ENCODE measurements at places on chromosomes 4 and X.

GRCh38 chr4:88693792-88694191 is 3.8 kb downstream of the NAP1L5 start:
- DNase-seq = no peak

DNA sequence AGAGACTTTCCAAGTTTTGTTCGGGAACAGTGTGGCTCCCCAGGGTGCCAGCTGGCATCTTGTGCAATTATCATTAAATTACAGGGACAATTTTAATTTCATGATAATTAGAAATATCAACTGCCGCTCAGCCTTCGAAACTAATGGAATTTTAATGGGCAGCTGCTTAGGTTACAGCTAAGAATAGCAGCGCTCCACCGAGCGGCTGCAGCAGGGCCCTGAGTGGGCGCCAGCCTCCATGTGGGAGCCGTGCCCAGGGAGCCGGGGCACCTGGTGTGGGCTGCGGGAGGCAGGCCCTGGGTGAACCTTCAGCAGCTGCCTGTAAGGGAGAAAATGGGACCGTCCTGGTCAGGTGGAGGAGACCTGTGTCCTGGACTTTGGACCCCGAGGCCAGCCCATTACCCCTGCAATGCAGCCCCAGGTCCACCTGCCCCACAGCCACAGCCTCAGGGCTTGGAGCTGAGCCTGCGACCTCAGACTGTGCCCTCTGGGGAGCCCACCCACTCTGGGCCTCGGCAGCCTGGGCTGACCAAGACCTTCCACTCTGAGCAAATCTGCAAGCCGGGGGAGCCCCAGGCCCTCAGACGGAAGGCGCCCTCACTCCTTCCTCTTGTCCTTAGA is 21.1 kb downstream of the MSANTD1 start:
- no peak for DNase-seq

DNA sequence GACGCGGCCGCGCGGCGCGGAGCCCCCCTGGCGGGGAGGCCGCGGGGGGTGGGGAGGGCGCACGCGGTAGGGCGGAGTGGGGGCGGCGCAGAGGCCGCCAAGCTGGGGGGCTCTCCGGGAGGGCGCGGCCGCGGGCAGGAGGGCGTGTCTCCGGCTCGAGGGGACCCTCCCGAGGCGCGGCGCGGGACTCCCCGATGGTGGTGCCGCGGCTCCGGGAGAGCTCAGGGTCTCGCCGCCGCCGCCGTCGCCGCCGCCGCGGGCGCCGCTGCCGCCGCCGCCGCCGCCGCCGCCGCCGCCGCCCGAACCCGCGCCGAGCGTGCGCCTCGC is 165 bp upstream of the PTCHD1 start:
- no peak for DNase-seq

- DNase-seq = no peak
Observed at GRCh38 chrX:14616836-14617235, 87.5 kb downstream of the GLRA2 start.

DNA sequence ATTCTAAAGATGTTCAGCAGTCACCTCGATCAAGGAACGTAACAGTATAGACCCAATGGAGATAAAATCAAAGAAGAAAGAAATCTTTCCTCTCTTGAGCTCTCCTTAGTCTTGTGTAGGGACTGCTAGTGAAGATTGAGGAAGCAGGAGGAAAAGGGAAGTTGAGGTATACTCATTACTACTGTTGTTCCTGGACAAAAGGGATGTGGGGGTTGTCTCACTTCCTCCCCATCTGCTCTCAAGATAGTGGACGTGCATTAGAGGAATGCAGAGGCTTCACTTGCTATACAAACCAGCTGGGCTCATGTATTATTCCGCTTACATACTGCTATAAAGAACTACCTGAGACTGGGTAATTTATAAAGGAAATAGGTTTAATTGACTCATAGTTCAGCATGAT is 208.9 kb upstream of the ARHGEF9 start:
- DNase-seq = no peak

- no peak for DNase-seq
Observed at GRCh38 chr4:15504041-15504440, 34.4 kb downstream of the CC2D2A start.
